ENCODE measurements at places on chromosomes 13 and 19.

DNA sequence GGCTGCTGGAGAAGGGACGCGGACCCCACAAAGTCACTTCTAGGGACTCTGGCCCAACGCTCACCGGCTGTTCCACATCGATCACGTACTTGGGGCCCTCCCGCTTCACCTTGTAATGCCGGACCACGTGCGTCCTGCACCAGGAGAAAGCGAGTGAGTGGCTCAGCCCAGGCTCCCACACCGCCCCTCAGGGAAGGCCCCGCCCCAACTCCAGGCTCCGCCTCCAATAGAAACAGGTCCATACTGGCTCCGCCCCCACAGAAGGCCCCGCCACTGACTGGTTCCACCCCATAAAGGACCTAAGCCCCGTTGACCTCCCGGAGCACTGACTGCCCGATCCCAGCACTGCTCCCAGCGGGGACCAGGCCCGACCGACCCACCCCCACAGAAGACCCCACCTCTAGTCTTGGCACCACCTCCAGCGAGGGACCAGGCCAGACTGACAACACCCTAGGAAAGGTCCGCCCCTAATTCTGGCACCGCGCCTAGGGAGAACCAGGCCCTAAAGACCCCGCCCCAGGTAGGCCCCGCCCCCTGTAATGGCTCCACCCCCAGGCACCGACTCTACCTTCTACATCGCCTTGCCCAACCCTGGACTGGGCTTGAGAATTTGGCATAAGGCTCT is 11.3 kb downstream of the STAP2 start:
- peak; percentile 86 for DNase-seq

GRCh38 chr19:1366899-1367870 is 16.5 kb upstream of the NDUFS7 start:
- DNase-seq: no peak

GRCh38 chr13:111337741-111338140 is 17.3 kb downstream of the TEX29 start:
- DNase-seq: no peak

- DNase-seq: no peak
Measured at GRCh38 chr13:23828866-23829265, 60.3 kb downstream of the MIPEP start.

GRCh38 chr13:37869756-37870488 is at the start of gene TRPC4:
Gene TRPC4 (minus strand): TSS chr13:37869772. CDS start chr13:37783333, 86,439 bp downstream.
- DNase-seq: no peak

All from stimulated activated CD4-positive, alpha-beta T cell treated with anti-CD3 and anti-CD28 coated beads, Interleukin-12 subunit alpha, Interleukin-12 subunit beta, amount 100 ng/mL, for 48 hours (primary cell).